T-helper 9 cell (primary cell): ENCODE measurements at places on chromosomes 4 and X.

- DNase-seq, result no peak
Observed at GRCh38 chr4:145665773-145666172, 14.2 kb upstream of the C4orf51 start.

DNA sequence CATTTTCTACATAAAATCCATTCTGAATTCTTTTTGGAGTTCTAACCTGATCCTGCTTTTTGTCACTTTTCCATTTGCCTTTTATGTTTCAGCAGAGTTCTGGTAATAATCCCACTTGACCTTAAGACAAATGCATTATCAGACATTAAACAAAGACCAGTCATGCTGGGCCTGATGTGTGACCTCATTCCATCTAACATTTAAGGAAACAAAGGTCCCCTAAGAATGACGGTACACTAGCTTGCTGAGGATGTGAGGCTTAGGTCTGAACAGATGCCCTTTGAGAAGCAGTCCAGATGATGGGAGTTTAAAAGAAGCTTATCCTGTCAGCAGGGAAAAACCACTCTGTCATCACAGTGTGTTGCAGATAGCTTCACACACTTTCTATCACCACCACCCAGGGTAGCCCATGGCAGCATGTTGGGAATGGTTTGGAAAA lies 38.1 kb upstream of the PDE5A start:
- DNase-seq, result no peak

- no peak for DNase-seq
Observed at GRCh38 chrX:1885116-1885515, 270.3 kb downstream of the ASMT start.

- DNase-seq, result no peak
Observed at GRCh38 chrX:136616987-136617685, 30.8 kb upstream of the CD40LG start.

DNA sequence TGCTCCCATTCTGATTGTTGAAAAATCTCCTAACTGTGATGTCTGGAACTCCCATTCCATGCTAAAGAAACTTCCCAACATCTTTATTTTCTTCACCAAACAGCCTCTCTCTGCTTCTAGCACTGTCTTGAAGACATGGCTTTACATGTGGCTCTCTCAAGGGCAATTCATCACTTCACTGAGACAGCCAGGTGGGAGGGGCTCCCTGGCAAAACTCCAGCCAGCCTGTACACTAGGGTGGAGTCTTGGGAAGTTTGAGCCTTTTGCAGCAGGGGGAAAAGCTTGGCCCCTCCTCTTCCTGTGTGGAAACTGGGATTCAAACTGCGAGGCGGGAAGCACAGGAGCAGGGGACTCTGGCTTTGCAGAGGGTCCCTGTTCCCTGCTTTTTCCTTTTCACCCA lies 130.5 kb upstream of the TTC29 start:
- DNase-seq, result no peak

GRCh38 chr4:47899639-47900038 lies 14.7 kb downstream of the NFXL1 start:
- no peak for DNase-seq

DNA sequence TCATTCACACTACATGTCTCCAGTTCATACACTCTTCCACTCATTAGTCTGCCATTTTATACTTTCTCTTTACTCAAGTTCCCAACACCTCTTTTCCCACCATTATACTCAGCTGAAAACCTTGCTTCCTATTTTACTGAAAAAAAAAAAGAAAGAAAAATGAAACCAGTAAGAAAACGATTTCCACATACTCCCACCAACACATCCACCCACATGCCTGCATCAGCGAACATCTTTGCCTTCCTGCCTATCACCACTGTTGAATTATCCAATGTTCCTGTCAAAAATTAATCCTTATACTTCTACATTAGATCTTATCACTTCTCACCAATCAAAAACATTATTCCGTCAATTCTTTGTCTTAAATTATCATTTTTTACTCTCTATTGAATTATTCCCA lies 188.1 kb upstream of the FAM241A start:
- no peak for DNase-seq

GRCh38 chrX:139936259-139936658 lies 3.4 kb upstream of the ATP11C start:
- no peak for DNase-seq

- no peak for DNase-seq
Observed at GRCh38 chr4:101200561-101200960, 146.8 kb downstream of the PPP3CA start.

- peak; percentile 22 for DNase-seq
Observed at GRCh38 chrX:110407910-110408545, 49.4 kb downstream of the RTL9 start.

DNA sequence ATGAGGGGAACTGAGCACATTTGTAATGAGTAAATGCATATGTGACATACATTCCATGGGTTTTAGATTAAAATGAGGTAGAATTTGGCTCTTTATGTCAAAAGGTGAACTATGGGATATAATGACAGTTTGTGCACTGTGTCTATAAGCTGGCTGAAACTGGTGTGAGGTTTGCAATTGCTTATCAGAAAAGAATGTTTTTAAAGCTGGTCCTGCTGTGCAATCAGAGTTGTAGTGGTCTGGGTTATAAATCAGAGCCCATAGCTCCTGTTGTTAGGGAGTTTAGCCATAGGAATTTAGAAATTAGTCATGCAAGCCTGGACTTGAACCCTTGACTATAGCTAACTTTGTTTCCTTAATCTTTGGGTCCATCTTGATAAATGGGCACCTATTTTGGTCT lies 23.1 kb upstream of the GATB start:
- DNase-seq, result no peak

GRCh38 chrX:108167211-108167872 lies 75.8 kb downstream of the ATG4A start:
- no peak for DNase-seq
